ENCODE measurements at places on chromosomes 7 and 10. TPM values are rescaled to one million over a fixed set of nuclear protein-coding genes. Genes with fewer than 3 reads are reported as not detected.

FZD1 gene
- not detected for polyA plus RNA-seq

VSTM4 gene
- not detected for polyA plus RNA-seq

UROS gene
- 69.8 TPM for polyA plus RNA-seq

GLI3 gene
- polyA plus RNA-seq = 0.13 TPM

STRIP2 gene
- not detected for polyA plus RNA-seq

DNA sequence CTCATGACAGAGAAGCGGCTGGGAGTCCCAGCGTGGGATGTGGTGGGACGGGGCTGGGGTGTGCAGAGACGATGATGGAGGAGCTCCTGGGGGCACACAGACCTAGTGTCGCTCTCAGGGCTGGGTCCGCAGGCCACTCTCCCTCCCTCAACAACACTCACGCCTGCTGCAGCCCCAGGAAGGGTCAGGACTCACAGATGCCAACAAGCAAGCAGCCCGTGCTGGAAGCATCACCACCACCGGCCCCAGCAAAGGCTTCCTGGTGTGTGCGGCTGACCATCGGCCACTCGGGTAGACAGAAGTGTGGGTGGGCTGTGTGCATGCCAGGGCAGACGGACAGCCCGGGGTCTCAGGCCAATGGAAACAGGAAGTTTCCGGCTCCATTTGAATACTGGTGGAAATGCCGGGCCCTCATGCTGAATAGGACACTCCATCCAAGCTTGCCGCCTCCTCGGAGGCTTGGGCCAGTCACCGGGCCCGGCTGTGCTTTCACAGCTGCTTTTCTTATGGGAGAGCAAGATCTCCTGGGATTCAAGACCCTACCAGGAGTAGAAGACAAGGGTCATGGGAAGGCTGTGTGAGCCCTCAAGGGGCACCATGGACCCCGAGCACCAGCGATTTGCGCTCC, 178.1 kb downstream of the ELFN1 start:
- no peak for DNase-seq

DNA sequence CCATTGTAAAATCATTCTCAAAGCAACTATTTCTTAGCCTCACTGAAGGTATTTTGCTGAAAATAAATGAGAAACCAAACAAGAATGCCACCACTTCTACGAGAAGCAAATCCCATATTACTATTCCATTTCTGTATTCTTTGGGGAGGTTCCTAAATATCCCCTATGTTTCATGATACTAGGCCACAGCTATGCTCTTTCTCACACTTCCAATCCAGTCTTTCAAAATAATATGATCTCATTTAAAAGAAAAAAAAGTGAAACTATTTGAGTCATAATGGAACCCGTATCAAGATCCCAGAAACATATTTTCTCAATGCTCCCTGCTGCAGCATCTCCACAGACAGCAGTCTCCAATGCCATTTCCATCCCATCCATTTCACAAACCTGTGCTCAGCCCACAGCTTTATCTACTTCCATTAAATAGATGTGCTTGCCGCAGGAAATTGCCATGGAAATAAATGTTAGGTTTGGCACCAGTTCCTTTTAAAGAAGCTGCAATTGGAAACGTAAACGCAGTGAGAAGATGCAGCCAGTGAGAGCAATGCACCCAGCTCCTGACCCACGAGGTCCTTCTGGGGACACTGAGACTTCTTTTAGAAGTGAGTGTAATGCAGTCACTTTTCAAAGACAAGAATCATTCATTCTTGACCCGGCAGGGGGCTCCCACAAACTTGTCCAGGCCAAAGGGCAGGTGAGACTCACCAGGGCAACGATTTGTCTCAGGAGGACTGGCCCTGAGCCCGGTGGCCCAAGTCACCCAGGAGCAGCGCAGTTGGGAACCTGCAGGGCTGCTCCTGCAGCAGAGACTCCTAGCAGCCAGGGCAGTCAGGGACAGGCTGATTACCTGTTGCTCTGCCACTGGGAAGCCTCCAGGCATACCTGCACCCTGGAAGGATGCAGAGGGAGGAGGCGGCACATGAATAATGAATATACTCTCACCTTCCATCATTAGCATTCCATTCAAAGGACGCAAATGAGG, 99.6 kb downstream of the C10orf90 start:
- no peak for DNase-seq

DNA sequence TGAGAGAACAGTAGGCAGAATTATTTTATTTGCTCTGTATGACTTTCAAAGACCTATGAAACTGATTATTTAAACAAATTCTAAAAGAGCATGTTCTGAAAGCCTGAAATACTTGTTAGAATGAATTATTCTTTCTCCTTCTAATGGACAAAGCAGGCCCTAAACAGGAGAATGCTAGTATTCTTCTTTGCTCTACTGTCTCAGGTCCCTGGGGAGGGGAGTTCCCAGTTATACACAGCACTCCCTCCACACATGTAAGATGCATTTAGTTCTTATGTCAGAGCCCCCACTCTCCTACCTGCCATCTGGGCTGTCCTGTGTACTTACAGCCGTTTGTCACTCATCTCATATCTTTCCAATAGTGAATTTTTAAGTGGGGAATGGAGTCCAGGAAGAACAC, 633.5 kb upstream of the ANKRD30A start:
- no peak for DNase-seq

DNA sequence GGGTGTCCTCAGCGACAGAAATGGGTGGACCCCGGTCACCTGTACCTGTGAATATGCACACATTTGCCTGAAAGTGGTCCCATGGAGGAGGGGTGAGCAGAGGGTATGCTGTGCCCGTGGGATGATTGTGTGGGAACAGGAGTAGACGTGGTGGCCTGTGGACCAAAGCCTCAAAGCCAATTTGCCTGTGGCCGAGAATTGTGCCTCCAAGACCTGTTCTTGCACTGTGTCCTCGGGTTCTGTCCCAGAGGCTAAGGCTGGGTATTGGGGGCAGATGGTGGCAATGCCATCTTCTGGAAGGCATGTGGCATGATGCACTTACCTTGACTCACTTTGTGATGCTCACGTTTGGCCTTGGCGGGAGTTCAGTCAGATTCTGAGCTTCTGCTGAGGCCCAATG, 351.0 kb downstream of the TCERG1L start:
- DNase-seq = no peak

DNA sequence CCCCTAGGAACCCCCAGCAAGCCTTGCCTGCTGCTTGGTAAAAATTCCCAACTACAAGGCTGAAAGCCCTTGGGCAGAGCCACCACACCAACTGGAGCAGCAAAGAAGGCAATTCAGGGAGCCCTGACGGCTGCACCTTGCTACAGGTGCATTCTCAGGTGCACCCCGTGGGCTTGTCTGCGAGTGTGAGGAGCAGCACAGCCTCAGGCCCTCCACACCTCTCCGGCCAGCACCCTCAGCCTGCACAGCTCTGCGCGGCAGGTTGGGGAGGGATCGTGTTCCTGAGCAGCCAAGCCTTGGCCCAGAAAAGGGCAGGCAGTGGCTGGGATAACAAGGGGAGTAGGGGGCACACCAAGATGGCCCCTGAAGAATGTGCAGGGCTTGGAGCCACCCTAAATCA, 104.1 kb downstream of the FAM53B start:
- no peak for DNase-seq

DNA sequence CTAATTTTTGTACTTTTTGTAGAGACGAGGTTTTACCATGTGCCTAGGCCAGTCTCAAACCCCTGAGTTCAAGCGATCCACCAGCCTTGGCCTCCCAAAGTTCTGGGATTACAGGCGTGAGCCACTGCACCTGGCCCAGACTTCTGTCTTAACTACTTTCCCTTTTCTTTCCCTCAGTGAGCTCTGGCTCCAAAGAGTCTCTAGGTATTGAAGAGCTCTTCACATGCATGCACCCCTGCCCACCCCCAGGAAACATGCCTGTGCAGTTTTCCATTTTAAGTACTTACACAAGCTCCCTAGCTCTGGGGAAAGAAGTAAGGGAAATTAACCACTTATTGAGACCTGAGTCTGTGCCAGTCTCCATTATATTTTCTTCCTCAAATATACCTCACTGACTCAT, 2.0 kb downstream of the MYOZ1 start:
- no peak for DNase-seq

GRCh38 chr7:107865956-107866775, 24.8 kb upstream of the DLD start:
- no peak for DNase-seq

DNA sequence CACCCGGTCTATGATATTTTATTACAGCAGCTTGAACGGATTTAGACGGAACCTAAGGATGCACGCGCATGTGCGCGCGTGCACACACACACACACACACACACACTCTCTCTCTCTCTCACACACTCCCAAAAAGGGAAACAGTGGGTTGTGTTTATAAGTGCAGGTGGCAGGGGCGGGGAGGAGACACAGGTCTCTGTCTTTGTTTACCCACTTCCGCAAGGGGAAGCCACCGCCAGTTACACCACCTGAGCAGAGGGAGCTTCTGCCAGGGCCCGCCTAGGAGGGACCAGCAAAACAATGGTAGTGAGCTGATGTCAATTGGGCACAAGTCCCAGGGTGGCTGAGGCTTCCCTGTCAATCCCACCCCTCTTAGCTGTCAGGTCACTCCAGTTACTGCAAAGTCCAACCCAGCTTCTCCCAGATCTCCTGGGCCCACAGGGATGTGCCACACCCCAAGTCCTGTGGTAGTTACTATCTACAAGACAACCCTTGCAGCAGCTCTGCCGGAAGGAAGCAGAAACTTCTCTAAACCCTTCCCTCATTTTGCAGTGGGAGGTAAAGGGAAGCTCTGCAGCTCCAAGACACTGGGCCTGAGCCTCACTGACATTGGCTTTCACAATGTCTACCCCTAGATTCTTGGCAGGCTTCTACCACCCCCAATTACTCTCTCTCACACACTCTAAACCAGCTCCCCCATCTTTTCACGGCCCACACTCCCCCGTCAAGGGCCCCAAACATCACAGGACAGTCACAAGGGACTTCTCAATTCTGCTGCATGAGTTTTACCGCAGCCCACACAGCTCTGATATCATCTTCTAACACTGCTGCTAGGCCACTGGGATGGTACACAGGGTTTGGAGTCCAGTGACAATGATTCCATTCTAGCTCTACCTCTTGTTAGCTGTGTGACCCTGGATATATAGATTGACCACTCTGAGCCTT, 17.6 kb downstream of the ANXA11 start:
- peak; percentile 88 for DNase-seq

- no peak for DNase-seq
These were observed 237.4 kb downstream of the BAMBI start for GRCh38 chr10:28914701-28915100.

GRCh38 chr7:152185558-152185957, 160.1 kb downstream of the GALNT11 start:
- no peak for DNase-seq

DNA sequence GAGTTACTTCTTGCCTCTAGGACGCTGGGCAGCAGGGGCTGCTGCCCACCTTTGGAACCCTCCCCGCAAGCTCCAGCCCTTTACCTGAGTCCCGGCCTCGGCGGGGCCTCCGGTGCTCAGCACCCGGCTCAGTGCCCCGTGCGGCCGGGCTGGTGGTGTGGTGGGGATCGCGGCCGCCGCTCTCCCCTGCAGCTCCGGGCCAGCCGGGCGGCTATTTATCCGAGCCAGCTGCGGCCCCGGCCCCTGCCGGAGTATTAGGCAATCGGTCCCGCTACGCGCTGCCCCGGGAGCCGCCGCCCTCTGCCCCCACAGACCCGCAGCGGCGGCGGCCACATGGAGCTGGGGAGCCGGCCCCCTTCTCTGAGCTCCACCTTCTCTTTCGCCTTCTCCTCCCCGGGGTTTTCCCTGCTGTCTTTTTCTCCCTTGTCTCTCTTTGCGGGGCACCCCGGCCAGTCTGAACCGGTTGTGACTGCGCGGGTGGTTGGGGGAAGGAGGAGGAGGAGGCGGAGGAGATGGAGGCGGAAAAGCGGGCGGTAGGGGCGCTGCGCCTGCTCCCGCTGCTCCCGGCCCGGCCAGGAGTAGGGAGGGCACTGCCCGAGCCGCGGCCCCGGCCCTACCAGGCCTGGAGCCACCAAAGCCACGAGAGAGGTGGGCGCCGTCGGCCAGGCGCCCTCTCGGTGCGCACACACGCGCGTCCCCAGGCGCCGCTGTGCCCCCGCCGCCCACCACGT, at the start of gene SLC16A9:
SLC16A9 (minus strand) TSS at position 456 of the 731 bp plus-strand sequence. CDS start 25,559 bp downstream, outside the sequence.
- no peak for DNase-seq

DNA sequence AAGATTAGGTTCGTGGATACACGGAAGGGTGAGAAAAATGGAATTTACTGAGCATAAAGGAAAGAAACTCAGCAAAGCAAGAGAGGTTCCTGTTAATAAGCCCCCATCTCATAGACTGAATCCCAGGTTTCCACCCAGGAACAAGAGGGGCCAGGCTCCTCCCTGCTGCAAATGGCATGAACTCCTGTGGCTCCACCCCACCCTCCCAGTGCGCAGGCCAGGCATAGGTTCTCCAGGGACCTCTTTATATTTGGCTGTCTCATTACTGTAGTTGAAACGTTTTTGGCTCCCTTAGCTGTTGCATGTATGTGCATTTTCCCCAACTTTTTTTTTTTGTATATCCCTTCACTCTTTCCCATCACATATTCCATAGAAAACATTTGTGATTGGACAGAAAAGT, 217.8 kb upstream of the NRP1 start:
- DNase-seq = no peak

DNA sequence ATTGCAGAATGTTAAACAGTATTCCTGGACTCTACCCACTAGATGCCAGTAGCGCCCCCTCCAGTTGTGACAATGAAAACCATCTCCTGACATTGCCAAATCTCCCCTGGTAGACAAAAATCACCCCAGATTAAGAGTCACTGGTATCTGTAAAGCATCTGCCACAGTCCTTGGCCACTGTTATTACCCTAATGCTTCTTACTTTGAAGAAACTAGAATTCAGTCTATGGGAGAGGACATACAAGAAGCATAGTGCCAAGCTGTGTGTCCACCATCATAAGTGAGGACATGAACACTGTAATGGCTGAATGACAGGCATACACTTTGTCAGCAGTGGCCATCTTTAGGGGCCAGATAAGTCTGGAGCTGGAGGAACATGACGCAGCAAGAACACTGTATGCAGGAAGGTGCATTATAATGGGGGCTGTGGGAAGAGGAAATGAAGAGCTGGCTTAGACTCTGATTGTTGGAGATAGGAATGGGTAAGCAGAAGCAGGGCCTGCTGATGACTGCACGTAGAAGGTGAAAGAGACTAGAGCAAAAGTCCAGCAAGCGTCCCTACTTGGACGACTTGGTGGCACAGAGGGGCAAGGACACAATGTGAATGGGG, 32.5 kb downstream of the CBX3 start:
- DNase-seq = no peak

DNA sequence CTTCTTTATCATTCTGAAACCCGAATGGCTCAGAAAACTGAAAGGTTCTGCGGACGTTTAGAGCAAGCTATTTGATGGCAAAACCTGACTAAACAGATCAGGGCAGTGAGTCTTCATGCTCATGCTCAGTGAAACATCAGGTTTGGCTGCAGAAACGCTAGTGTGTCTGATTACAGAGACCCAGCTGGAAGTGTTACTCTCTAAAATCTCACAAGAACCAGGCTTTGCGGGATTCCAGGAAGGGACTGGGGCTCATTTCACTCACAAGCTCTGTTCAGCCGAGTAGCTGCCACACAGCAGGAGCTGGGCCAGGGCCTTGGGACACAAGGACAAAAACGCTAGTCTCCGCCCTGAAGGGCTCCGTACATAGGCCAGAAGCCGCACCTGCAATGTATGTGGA, 2.9 kb downstream of the PITRM1 start:
- no peak for DNase-seq
